A549 (cell line): ENCODE measurements at places on chromosomes 2 and 18. TPM values are rescaled to one million over a fixed set of nuclear protein-coding genes. Genes with fewer than 3 reads are reported as not detected.

Gene LOXL3
- 0.27 to 0.53 TPM (median 0.31 TPM) in 3 replicates for polyA plus RNA-seq

Gene ERMN
- not detected in 3 replicates for polyA plus RNA-seq

Gene CYP27A1
- 0.10 to 0.14 TPM (median 0.11 TPM) in 3 replicates for polyA plus RNA-seq

Gene EGR4
- polyA plus RNA-seq, result not detected in 3 replicates

Gene GALNT5
- polyA plus RNA-seq, result 2.3 to 3.2 TPM (median 2.9 TPM) in 3 replicates

Gene GULP1
- 30.7 to 31.5 TPM (median 31.4 TPM) in 3 replicates for polyA plus RNA-seq

Gene CCDC148
- 0.41 to 0.61 TPM (median 0.50 TPM) in 3 replicates for polyA plus RNA-seq

Gene OR6B2
- polyA plus RNA-seq, result not detected in 3 replicates
